Activated CD4-positive, alpha-beta T cell treated with anti-CD3 and anti-CD28 coated beads for 36 hours (primary cell): ENCODE measurements at places on chromosomes 5 and 9. TPM values are rescaled to one million over a fixed set of nuclear protein-coding genes. Genes with fewer than 3 reads are reported as not detected.

Gene PALM2AKAP2
- 1.0 TPM for total RNA-seq

Gene PCA3
- total RNA-seq: not detected

DNA sequence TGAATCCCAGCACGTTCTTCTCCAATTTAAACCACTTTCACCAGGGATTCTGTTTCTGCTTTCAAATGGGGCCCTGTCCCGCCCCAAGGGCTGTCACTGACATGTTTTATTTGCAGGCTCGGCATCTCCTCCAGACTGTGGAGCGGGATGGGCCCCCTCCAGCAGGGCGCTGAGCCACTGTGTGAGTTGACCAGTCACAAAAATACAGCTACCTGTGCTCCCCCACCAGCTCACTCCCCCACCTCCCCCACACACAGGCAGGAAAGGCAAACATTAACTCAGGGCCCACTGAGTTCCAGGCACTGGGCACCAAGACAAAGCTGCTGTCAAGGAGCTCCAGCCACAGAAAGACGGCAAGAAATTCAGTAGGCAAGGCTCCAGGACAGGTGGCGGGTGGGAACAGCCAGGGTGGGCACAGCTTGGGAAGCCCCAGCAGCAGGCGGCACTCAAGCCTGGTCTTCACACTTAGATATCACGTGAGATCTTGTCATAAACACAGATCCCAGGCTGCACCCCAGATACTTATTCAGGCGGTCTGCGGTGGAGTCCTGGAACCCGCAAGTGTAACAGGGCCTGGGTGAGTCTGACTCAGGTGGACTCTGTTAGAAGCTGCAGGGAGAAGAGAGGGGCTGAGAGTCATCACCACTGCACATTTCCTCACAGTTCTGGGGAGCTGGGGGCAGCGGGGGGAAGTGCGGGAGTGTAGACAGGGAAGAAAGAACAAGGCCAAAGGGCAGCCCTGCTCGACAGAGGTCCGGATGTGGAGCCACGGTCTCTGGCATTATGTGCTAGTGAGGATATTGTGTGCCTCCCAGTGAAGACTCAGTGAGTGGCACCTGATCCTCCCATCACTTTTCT is 44.7 kb downstream of the OR2V1 start:
- DNase-seq: no peak

Gene PRXL2C
- 5.5 TPM for total RNA-seq

- peak; percentile 18 for DNase-seq
Observed at GRCh38 chr9:22147813-22148527, 138.9 kb upstream of the CDKN2B start.

DNA sequence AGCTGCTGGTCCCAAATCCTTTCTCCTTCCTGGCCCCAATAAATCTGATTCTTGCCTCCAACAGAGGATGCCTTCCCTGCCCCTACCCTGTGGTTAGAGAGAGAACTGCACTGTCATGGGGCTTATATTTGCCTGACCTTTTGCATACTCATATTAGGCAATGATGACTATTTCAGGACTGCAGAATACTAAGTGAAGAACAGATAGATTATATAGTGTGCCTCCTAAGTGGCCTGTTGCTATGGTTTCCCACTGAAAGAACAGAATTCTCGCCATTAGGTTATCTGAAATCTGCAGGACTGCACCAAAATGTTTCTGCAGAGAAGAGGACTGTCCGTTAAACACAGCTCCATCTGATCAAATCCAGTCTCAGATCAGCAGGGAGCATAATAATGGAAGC is 87.3 kb upstream of the CCNG1 start:
- no peak for DNase-seq

DNA sequence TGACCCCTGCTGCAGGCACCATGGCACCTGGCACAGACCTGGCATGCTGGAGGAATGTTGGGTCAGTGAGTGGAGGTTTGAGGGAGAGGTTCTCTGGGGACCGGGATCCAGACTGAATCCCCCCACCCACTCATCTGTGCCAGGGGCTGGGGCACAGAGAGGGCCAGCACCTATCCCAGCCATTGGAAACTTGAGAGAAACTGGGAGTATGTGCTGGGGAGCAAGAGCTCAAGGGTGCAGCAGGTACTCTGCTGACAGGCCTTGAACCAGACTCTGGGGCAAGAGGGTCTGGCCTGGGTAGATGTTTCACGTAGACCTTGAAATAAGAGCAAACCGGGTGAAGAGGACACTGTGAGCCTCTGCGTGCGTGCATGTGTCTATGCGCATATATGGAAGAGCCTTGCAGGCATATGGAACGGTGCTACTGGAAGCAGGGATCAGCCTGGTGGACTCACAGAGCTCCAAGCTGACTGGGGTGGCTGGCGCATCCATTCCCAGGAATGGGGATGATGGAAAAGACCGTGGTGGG is 8.8 kb downstream of the FGF18 start:
- no peak for DNase-seq
